ENCODE measurements at places on chromosomes 5 and 9.
A peak's percentile ranks its signal among the peaks of the same experiment; 100 is the strongest.

DNA sequence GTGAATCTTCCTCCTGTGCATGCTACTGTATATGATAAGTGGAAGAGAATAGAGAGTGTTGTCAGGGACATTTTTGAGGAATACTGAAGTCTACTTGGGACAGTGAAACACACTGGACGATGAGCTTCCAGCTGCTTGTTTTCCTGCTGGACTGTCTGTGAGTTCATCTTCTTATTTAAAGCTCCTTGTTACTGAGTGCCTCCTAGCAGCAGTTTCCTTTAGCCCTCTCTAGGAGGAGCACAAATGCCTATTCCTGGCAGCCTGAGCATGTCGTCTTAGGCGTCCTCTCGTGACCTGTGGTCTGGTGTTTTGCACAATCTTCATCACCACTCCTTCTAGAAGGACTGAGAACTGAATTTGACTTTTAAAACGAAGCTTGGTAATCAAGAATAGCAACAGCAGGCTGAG is 43.8 kb downstream of the ANKRD33B start:
- DNase-seq: no peak

DNA sequence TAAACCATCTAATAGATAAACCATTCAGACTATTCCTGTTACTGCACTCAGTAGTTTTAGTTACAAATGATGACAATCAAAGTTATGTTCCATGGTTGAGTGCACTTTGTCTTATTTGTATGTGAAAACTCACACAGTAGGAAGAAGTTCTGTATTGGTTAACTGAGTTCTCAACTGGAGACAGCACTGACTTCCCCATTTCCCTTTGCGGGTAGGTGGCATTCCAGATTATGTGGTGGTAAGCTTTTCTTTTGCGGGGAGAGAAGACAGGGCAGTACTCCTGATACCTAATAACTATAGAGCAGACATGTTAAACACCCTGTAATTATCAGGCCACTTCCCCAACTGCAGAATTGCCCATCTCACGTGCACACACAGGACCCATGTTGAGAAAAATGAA is 24.4 kb downstream of the TARS1 start:
- no peak for DNase-seq

DNA sequence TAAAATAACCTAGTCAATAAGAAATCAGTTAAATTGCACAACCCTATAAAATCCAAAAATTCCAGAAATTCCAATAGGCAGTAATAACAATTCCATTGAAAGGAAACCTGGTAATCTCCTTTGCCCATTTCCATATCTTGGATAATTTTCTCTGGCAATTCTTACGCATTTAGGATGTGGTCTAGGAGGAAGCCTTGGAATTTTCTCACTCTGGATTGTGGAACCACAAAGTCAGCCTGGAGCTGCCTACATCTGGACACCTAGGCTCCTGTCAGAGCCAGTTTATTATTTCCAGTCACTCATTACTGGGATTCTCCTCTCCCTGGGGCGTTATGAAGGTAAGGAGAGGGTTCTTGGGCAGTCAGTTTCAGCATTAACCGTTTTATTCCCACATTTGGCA is 40.3 kb upstream of the GNE start:
- DNase-seq: no peak

- DNase-seq: no peak
These were observed 50.5 kb downstream of the NR6A1 start for GRCh38 chr9:124720429-124721108.

DNA sequence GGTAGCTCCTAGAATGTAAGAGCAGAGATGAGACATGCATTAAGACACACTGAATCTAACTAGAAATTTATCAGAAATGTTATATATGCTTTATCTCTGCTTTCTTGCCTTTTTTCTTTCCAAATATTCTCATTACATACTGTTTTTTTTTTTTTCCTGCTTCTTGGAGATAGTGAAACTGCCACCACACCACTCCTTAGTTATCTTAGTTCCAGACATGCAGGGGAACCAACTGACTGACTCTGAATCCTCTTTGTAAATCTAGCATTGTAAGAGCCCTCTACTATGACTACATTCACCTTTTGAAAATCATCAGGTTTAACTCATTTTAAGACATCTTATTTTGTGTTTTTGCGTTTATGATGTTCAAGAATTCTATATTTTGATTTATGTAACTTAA is 181.3 kb upstream of the ST8SIA4 start:
- DNase-seq: no peak

GRCh38 chr5:84411832-84412605 is 27.3 kb upstream of the EDIL3 start:
- DNase-seq: no peak

- DNase-seq: peak; percentile 17
These were observed 277.4 kb downstream of the AOPEP start for GRCh38 chr9:95003689-95004410.

- DNase-seq: no peak
These were observed 22.0 kb downstream of the SECISBP2 start for GRCh38 chr9:89340332-89340731.

GRCh38 chr5:157584628-157585027 is 9.1 kb upstream of the ADAM19 start:
- DNase-seq: no peak

DNA sequence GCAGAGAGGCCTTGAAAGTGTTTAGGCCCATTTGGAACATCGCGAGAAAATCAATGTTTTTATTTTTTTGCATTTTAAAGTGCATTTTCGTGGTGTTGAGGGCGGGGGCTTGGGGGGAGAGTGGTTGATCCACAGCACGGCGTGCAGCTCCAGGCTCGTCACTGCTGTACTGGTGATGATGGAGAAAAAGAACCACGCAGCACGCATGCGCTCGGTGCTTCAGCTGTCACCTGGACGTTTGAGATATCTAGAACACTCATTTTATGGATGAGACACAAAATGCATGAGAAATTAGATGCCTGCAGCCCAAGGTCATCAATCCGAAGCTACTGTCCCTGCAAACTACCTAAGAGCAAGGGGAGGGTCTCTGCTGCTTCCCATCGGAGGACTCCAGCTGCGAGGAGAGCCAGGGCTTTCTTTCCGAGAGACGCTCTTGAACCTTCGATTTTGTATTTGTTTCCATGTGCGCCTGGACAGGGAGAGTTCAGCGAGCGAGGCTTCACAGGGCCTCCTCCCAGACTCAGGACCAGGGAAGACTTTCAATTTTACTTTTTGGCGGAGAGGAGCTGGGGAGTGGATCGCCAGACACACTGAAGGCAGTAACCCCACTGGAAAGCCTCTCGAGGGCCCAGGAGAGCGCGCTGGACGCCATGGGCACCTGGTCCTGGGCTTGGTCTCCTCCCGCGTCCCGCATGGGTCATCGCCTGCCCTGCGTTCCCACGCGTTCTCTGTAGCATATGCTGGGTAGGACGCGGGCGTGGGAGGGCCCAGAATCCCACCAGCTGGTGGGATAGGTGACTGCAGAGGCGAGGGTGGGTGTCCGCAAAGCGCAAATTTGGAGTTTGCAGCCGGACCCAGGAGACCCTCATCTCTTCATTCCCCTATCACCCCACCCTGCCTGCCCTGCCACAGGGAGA is 2.5 kb downstream of the DMRT2 start:
- no peak for DNase-seq

GRCh38 chr5:21684992-21685391 is 1168.2 kb downstream of the CDH12 start:
- DNase-seq: no peak

DNA sequence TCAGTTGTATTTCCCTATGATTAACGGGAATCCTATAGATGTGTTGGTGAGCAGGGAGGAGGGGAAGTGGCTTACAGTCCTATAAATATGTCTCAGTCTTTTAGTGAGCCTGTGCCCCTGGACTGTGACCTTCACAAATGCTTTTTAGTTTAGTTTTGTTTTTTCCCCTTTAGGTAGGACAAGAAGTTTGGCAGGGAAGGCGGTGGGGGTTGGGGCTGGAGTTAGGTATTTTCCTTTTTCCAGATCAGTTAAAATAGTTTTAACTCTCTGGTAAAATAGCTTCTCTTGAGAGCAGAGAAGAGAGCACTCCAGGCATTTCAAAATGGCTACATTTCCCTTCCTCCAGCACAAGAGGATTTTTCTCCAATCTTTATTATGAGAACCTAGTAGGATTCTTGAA is 272.1 kb downstream of the SPATA31D1 start:
- DNase-seq: no peak

DNA sequence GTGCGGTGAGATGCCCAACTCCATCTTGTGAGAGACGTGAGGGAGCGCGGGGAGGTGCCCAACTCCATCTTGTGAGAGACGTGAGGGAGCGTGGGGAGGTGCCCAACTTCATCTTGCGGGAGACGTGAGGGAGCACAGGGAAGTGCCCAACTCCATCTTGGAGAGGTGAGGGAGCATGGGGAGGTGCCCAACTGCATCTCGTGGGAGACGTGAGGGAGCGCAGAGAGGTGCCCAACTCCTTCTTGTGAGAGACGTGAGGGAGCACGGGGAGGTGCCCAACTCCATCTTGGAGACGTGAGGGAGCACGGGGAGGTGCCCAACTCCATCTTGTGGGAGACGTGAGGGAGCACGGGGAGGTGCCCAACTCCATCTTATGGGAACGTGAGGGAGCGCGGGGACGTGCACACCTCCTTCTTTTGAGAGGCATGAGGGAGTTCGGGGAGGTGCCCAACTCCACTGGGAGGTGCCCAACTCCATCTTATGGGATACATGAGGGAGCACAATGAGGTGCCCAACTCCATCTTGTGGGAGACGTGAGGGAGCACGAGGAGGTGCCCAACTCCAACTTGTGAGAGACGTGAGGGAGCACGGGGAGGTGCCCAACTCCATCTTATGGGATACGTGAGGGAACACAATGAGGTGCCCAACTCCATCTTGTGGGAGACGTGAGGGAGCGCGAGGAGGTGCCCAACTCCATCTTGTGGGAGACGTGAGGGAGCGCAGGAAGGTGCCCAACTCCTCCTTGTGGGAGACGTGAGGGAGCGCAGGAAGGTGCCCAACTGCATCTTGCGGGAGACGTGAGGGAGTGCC is 235.4 kb downstream of the CACNA1B start:
- no peak for DNase-seq

DNA sequence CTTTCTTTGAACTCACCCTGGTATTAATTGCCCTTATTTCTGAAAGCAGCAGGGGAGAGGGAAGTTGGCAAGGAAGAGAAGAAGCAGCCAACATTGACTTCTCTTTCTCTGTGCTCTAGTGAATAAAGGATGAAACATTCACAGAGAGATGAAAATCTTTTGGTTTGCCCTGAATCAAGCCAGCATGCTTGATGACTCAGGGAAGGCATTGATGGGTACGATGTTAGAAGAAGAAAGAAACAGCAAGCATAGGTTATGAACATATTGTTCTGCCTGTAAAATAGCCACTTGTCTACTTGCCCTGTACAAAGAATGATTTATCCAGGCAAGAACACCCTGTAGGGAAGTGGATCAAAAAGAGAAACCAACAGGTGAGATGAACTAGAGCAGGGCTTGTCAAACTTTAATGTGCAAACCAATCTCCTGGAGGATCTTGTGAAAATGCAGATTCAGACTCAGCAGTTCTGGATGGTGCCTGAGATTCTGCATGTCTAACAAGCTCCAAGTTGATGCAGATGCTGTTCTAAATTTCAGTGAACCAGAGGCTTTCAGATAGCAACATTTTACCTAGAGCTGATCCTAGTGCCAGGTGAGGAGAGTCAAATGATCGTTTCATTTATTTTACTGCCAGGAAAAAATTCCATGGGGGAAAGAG is 586.6 kb upstream of the TLE4 start:
- DNase-seq: no peak

- no peak for DNase-seq
These were observed 28.6 kb upstream of the IL7R start for GRCh38 chr5:35828082-35828598.

- no peak for DNase-seq
These were observed 340.3 kb downstream of the GADD45G start for GRCh38 chr9:89945133-89945532.

DNA sequence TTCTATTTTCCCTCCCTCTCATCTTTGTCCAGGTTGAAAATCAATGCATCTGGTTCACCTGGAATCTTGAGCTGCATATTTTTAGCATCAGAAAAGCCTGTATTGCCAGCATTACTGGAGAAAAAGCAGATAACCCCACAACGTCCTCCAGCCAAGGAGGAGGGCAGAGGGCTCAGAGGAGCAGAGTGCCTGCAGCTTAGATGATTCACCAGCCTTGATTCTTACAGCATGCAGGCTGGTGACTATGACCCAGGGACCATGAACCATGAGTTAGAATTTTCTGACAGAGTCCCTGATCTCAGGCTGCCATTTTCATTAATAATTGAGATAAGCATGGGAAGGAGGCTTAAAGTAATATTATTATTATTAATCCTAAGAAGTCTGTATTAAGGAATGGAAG is 278.2 kb downstream of the BRINP1 start:
- DNase-seq: no peak

DNA sequence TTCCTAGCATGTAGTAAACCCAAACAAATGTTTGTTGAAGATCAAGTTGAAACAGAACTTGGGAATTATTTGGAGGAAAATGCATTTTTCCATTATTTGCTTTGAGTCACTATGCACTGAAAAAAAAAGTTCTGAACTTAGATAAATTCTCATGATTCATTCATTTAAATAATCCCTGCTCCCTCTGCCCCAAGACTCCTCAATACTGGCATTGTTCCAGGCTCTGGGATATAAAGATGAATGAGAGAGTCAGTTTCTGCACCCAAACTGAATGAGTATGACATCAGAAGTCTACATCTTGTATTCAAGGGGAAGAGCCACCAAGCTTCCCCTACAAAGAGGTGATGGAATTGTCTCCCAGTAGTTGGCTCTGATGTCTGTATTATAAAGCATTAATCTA is 123.9 kb downstream of the SEC61B start:
- DNase-seq: no peak

DNA sequence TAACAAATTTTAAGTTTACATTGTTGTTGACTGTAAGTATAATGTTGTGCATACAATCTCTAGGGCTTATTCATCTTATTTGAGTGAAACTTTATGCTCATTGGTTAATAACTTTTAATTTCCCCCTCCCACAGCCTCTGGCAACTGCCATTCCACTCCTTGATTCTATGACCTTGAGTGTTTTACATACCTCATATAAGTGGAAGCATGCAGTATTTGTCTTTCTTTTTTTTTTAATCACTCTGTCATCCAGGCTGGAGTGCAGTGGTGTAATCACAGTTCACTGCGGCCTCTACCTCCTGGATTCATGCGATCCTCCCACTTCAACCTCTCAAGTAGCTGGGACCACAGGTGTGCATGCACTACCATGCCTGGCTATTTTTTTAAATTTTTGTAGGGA is 83.9 kb downstream of the KCTD16 start:
- no peak for DNase-seq

GRCh38 chr5:84433461-84433860 is 48.8 kb upstream of the EDIL3 start:
- DNase-seq: no peak

- DNase-seq: no peak
These were observed 32.7 kb upstream of the ARAP3 start for GRCh38 chr5:141714542-141715310.

GRCh38 chr9:70172532-70172931 is 86.2 kb upstream of the SMC5 start:
- DNase-seq: no peak

GRCh38 chr5:103174147-103174546 is 54.0 kb downstream of the PPIP5K2 start:
- no peak for DNase-seq

- no peak for DNase-seq
These were observed 41.2 kb downstream of the INSL6 start for GRCh38 chr9:5144217-5144616.
